ENCODE measurements at places on chromosomes 1 and 21. TPM values are rescaled to one million over a fixed set of nuclear protein-coding genes. Genes with fewer than 3 reads are reported as not detected.

GRCh38 chr1:168829876-168830275 lies 100.9 kb upstream of the DPT start:
- no peak for DNase-seq

DNA sequence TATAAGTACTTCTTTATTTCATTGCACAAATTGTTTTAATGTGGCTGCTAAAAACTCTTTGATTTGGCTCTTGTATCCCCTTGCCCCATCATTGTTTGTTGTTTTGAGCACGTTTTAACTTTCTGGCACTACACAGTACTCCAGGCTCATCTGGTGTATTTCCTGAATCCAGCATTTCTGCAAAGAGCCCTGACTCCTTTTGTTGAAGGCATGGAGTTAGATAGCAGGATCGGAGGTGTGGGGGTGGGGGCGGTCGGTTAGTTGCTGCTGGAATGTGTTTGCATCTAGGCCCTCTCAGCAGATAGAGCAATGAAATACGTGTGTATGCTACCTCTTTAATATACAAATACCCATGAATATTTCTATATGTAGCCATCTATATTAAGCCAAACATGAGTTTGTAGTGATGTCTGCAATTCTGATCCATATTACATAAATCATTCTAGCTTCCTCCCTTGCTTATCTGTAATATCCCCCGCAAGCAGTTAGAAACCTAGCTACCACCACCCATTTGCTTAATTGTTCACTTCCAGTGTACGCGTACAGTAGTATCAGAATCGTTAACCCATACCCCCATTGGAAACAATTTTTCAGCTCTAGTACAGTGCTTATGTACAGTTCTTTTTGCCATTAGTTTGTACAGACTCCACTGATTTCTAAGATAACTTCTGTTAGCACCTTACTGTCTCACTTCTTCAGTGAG lies 106.0 kb downstream of the NOS1AP start:
- no peak for DNase-seq

GRCh38 chr1:223683586-223684487 lies 18.3 kb upstream of the CAPN8 start:
- DNase-seq: peak; percentile 61

DNA sequence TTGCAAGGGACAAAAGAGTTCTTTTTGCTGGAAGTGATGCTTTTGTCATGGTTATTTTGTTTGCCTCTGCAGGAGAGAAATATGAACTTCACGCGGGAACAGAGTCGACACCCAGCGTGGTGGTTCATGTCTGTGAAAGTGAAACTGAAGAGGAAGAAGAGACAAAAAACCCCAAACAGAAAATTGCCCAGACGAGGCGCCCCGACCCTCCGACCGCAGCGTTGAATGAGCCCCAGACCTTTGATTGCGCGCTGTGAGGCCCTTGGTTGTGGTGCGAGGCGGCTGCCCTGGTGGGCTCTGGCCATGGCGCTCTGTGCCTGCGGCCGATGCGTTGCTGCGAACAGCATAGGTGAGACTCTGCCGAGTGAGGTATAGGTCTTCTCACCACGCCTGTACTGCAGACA lies 20.9 kb upstream of the NCMAP start:
- no peak for DNase-seq

- no peak for DNase-seq
Measured at GRCh38 chr1:14522926-14523241, 75.6 kb upstream of the KAZN start.

DNA sequence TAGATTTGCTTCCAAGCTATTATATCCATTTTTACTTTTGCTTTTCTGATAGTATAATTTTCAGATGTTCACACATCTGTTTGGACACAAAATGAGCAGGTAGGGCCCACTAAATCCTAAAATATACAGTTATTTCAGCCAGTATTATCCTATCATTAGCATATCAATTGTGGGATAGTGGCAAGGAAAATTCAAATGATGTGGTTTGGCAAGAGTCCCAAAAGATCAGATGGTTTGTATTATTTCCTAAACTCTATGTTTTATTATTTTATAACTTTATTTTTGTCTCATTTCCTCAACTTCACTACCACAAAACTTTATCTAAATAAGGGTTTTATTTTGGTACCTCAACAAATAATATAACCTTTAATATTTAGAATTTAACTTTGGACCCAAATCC lies 1659.6 kb downstream of the NCAM2 start:
- no peak for DNase-seq

GRCh38 chr1:69421286-69421685 lies 146.4 kb upstream of the LRRC7 start:
- DNase-seq: no peak

- no peak for DNase-seq
Measured at GRCh38 chr1:164673584-164674214, 114.7 kb downstream of the PBX1 start.

GRCh38 chr1:31155216-31155806 lies 84.4 kb downstream of the NKAIN1 start:
- no peak for DNase-seq

- DNase-seq: no peak
Measured at GRCh38 chr1:21068937-21069336, 107.8 kb downstream of the EIF4G3 start.

GRCh38 chr1:217079584-217079983 lies 356.4 kb upstream of the ESRRG start:
- no peak for DNase-seq

- DNase-seq: peak; percentile 49
Measured at GRCh38 chr1:79811173-79811572, 804.6 kb upstream of the ADGRL4 start.

- DNase-seq: no peak
Measured at GRCh38 chr1:182229921-182230491, 161.6 kb downstream of the GLUL start.

- no peak for DNase-seq
Measured at GRCh38 chr1:180917306-180918065, 4.8 kb downstream of the KIAA1614 start.

DNA sequence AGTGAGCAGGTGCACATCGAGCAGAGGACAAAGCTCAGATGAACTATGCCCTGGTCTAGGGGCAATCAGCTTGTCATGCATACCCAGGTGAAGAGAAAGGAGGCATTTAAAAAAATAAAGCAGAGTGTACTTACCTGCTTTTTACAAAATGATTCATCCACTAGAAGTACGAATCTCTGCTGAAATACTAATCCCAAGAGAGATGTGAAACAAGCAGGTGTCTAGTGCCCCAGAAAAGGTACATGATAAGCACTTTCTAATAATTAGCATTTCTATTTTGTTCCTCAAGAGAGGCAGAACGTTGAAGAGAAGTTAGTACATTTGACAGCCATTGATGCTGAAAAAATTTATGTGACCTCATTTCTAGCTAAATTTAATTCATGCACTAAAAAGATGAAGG lies 31.1 kb downstream of the CHODL start:
- no peak for DNase-seq

- no peak for DNase-seq
Measured at GRCh38 chr1:223248770-223249140, 105.7 kb upstream of the TLR5 start.

GRCh38 chr1:154769193-154769895 lies 100.7 kb downstream of the KCNN3 start:
- DNase-seq: no peak

DNA sequence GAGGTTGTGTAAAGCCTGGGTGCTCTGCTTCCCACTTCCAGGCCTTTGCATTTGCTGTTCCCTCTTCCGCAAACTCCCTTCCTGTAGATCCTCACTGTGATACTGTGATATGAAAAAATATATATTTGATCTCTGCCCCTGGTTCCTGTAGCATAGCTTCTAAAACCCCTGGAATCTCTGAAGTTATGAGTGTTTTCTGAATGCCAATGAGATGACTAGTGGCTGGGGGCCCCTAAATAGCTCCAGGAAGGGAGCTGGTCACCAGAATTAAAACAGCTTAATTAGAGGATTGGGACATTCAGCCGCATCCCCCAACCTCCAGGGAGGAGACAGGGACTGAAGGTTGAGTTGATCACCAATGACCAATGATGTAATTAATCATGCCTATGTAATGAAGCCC lies 21.9 kb downstream of the DUSP10 start:
- no peak for DNase-seq

GRCh38 chr1:197915862-197916499 lies 1.2 kb upstream of the LHX9 start:
- DNase-seq: no peak

DNA sequence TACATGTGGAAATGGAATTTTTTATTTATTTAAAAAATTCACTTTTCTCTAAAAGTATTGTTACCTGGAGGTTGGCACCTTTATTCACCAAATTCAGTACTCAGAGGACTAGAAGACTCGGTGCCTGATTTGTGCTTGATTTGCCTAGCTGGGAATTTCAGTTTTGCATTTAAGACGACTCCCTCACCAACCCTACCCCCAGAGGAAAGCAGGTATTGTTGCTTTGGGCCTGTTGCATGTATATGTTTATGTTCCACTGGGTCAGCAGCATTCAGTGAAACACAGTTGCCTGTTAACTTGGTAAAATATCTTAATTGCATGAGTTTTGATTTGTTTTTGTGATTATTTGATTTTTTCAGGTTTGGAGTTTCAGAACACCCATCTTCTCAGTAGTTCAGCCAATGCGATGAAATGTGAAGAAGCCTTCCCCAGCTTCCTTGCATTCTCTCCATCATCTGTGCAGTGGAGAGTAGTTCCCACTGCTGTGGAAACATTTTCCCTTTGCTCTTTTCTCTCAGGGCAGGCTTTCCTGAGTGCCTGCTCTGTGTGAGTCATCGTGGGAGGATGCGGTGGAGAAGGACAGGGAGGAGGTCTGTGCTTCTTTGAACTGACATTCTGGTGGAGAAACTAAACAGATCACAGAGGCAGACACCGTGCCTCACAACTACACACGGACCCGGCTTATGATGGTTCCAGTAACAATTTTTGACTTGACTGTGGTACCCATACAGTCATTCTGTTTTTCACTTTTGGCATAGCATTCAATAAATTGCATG lies 6.4 kb downstream of the ADARB1 start:
- DNase-seq: no peak

DNA sequence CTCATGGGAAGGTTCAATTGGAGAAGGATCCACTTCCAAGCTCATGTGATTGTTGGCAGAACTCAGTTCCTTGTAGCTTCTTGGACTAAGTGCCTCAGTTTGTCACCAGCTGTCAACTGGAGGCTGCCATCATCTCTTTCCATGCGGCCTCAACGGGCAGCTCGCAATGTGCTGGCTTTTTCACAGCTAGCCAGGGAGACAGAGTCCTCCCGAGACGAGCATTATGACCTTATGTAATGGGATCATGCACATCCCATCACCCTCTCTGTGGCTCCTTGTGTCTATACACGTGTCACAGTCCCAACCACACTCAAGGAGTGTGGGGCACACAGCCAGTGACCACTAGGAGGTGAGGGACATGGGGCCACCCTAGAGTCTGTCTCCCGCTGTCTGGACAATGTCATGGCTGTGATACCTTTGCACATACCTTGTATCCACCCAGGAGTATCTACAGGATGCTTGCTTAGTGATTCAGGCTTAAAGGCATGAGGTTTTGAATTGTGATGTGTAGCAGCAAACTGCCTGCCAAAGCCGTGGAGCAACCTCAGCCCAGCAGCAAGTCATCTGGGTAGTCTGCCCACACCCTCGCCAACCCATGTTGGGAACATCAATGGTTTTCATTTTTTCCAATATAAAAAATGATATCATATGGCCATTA lies 3.9 kb upstream of the KRTAP10-6 start:
- DNase-seq: no peak

DNA sequence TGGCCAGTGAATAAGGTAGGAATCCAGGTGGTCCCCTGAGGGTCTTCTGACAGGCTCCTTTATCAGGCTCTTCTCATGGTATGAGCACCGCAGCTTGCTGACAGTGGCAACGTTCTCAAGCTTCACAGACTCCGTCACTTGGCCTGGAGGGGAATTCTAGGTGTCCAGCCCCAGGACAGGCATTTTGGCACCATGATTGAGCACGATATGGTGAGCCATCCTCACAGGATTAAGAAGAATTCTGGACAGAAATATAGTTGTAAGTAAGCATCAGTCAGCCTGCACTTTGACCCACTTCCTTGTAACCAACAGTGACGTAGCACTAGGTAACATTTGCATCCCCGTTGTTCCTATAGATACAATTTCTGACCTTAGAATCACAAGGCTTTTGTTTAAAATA lies 30.5 kb upstream of the KIF26B start:
- DNase-seq: no peak

DNA sequence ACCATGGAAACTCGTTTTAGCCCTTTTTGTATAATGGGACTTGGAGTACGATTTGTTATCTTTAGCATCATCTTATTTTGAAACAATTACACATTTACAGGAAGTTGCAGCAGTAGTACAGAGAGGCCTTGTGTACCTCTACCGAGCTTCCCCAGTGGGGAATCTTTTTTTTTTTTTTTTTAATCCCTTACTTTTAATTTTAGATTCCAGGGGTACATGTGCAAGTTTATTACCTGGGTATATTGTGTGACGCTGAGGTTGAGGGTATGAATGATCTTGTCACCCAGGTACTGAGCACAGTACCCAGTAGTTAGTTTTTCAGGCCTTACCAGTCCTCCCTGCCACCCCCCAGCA lies 45.9 kb downstream of the HHAT start:
- DNase-seq: no peak

- DNase-seq: no peak
Measured at GRCh38 chr1:97209381-97209957, 487.9 kb downstream of the PTBP2 start.

- no peak for DNase-seq
Measured at GRCh38 chr1:204316164-204316563, 43.6 kb downstream of the PLEKHA6 start.

- DNase-seq: no peak
Measured at GRCh38 chr1:24770881-24771280, 25.6 kb downstream of the CLIC4 start.

- DNase-seq: no peak
Measured at GRCh38 chr1:105243411-105243810, 1493.7 kb downstream of the AMY1C start.

DNA sequence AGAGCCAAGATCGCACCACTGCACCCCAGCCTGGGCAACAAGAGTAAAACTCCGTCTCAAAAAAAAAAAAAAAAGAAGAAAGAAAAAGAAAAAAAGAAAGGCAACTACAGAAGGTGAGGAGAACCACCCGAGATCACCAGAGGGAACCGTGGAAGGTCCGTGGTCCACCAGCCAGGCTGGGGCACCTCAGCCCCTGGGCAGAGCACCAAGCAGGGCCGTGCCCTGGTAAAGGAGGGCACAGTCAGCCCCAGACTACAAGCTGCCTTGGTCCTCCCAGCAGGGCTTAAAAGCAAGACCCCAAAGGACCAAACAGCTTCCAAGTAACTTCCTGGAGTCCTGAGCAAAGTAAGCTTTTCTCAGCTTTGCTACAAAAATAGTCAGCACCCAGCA lies 8.8 kb upstream of the SAMD11 start:
- no peak for DNase-seq

The PAFAH2 gene
- 11.6 TPM for total RNA-seq

The CLDN19 gene
- total RNA-seq: 1.2 TPM

The ILF2 gene
- 370 TPM for total RNA-seq

The PDE9A gene
- 1.3 TPM for total RNA-seq

The ZZZ3 gene
- total RNA-seq: 43.3 TPM

The ITLN2 gene
- total RNA-seq: not detected

The C1QA gene
- not detected for total RNA-seq

The ZBTB37 gene
- total RNA-seq: 2.2 TPM

The GPR37L1 gene
- total RNA-seq: 0.07 TPM

The CAP1 gene
- total RNA-seq: 342 TPM

The HMCN1 gene
- total RNA-seq: 1.6 TPM

The COL11A1 gene
- 3.3 TPM for total RNA-seq

The C1orf141 gene
- total RNA-seq: not detected

The SERBP1 gene
- total RNA-seq: 307 TPM
